HepG2 (cell line): ENCODE measurements at places on chromosomes 4 and X. TPM values are rescaled to one million over a fixed set of nuclear protein-coding genes. Genes with fewer than 3 reads are reported as not detected.

Gene TRMT10A
- total RNA-seq, result 12.6 and 18.8 TPM in 2 replicates

Gene ATP2B3
- not detected in 2 replicates for total RNA-seq

Gene S100G
- not detected in 2 replicates for total RNA-seq

Gene SYP
- total RNA-seq, result 1.7 and 2.5 TPM in 2 replicates

Gene ASB12
- not detected in 2 replicates for total RNA-seq

Gene PLAC8
- 3.0 and 4.1 TPM in 2 replicates for total RNA-seq

Gene ARHGAP10
- 1.6 TPM in 2 replicates for total RNA-seq

Gene SOX3
- not detected in 2 replicates for total RNA-seq

Gene DUSP9
- total RNA-seq, result 357 and 435 TPM in 2 replicates

Gene SSX2B
- total RNA-seq, result not detected in 2 replicates

Gene FRAS1
- 22.5 and 31.6 TPM in 2 replicates for total RNA-seq

Gene EREG
- 0.13 TPM in 1 of 2 replicates, not detected in the other for total RNA-seq
